ENCODE measurements at places on chromosomes 2 and 18.

DNA sequence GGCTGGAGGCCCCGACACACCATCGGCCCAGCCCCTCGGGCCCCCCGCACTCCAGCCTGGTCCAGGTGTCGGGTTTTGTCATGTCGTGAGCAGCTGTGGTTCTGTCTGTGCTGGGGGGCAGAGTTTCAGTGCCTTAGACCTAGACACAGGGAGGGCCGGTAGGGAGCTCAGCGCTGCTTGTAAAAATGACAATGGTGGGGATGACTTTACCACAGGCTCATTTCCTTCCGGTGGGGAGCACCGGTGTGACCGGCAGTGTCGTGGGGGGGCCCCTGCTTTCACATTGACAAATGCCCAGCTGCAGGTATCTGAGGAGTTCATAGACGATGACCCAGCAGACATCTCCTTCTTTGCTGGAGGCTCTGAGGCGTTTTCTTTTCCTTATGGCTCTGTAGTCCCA lies 66.9 kb downstream of the STK25 start:
- DNase-seq, result no peak

DNA sequence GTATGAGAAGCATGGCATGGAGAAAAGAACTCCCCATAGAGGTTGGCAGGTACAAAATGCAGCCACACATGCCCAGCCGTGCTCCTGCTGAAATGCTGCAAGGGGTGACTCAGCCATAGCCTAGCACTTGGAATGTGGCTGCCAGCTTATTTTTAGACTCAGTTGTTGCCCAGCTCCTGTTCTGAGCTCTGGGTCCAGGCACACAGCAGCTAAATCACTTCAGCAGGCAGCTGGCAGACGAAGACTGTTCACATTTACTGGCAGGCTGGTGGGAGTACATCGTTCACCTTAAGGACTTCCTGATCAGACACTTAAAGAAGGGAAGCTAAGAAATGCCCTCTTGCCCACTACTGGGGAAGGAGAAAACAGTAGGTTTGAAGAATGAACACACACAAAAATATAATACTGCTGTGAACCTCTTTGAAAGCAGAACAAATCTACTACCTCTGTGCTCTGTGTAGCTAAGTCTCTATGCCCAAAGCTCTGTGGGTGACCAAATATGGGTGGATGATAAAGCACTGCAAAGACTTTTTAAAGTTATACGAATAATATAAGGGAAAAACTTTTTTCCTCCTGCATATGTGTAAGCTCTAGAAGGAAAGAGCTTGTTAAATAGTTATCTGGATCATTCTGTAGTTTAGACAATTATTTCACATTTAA lies 146.1 kb downstream of the LNPK start:
- DNase-seq, result peak; percentile 42

- no peak for DNase-seq
These were observed 66.7 kb upstream of the SH3BP4 start for GRCh38 chr2:234885118-234885517.

- DNase-seq, result no peak
These were observed 205.7 kb downstream of the TPGS2 start for GRCh38 chr18:36623091-36623490.

DNA sequence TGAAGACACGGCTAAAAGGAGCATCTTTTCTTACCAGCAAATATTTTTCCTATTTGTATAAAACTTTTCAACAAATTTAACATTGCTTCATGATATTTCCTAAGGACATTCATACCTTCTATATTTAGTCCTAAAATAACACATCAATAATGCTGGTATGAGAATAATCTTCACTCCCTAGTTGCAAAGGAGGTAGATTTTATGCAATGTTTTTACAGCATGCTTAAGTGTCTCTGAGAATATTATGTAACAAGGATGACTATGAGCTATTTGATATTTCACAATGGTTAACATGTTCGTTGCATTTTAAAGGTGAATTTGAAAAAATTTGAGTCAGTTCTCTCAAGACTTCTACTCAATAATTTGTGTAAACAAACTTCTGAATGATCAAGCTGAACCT lies 506.7 kb downstream of the NUP35 start:
- no peak for DNase-seq

DNA sequence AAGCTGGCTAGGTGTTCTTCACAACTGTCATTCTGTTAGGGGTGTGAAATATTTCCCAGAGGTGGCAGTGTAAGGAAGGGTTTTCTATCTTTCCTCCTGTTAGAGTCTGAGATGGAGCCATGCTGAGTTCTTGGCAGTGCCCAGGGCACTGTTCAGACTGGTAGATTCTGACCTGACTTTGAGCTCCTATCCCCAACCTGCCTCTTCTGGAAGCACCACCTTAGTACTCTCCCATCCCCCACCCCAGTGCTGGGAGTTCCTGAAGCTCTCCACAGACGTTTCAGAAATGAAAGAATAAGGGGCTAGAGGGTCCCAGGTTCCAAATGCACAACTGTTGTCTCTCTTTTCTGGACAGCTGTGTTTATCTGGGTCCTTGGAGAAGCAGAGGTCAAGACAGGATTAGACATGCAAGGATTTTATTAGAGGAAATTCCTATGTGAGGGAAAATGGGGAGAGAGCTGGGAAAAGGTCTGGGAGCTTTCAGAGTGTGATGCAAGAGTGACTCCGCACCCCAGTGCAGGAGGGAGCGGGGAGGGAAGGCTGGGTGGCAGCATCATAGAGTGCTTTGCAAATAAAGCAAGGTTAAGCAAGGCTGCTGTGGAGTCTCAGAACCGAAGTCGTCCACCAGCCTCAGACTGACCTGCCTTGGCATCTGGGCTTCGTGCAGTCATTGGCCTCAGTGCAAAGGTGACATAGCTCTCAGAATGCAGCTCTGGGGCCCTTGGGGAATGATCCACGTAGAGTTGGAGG lies 75.5 kb downstream of the SLC4A3 start:
- no peak for DNase-seq

DNA sequence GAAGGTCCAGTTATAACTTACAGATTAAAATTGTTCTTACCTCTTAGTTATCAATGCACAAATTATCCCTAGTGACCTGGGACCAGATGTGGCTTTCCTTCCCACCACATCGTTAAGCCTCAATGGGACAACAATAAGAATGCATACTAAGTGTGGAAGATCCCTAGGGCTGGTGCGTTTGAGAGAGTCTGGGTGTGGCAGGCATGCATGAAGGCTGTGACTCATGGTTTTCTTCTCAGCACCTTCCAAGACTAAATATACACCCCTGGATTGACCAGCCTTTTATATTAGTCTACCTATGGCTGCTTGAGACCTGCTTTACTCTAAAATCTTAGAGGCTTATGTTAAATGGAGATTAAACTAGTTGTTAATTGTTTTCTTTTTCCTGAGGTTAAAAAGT lies 261.7 kb upstream of the SLC14A2 start:
- no peak for DNase-seq

DNA sequence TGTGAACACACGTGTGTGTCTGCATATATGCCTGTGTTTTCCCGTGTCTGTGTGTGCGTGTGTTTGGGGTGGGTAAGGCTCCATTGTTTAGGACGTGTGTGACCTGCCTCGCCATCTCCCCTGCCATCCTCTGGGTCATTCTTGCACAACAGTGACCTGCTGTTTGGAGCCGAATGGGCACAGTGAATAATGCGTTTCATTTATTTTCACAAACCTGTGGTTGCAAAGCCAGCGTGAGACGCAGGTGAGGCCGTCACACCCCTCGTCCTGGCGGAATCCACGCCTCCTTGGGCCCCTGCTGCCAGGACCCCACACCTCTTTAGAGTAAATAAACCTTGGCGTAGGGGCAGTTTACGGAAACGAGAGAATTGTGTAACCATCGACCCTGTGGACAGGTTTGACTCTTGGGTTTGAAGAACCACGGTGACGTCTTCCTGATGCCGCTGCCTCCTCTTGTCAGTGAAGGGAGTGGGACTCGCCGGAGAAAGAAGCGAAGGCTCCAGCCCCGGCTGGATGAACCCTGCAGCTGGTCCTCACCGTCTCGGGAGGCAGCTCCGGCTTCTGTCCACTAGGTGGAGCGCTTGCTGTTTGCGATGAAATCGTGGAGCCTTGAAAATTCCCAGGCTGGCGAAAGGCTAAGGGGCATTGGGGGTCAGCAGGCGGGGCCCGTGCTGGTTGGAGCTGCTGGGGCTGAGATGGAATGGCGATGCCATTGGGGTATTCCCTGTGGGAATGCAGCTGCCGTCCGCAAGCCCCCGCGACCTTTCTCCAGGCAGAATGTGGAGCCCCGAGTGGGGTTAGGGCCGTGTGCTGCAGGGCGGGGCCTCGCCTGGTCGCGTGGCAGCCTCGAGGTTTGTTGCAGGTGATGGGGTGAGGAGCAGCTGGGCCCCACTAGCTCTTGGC lies 81.1 kb downstream of the RTP5 start:
- DNase-seq, result peak; percentile 52

- no peak for DNase-seq
These were observed 145.6 kb upstream of the GYPC start for GRCh38 chr2:126510356-126510755.

DNA sequence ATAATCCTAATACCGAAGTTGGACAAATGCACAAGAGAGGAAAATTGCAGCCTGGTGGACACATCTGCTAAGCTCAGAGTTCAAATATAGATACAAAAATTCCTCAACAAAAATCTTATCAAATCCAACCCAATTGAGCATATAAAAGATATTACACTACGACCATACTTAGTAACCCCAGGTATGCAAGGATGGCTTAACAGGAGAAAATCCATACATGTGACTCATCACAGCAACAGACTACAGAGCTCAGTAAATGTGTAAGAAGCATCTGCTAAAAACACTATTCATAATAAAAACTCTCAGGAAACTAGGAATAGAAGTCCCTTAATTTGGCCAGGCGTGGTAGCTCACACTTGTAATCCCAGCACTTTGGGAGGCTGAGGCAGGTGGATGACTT lies 28.3 kb downstream of the HS6ST1 start:
- no peak for DNase-seq

All from fibroblast of gingiva (primary cell).